ENCODE measurements at places on chromosomes 1 and 21.

GRCh38 chr1:236508593-236509027 is 15.2 kb upstream of the LGALS8 start:
- H3K4me3 ChIP-seq = no peak overlapping the region
- H3K27me3 ChIP-seq = no peaks in the 10 kb centered on the region
- H3K4me1 ChIP-seq = peaks cover 3% of the 10 kb centered on the region
- no peaks in the 10 kb centered on the region for H3K36me3 ChIP-seq
- no peak for DNase-seq

DNA sequence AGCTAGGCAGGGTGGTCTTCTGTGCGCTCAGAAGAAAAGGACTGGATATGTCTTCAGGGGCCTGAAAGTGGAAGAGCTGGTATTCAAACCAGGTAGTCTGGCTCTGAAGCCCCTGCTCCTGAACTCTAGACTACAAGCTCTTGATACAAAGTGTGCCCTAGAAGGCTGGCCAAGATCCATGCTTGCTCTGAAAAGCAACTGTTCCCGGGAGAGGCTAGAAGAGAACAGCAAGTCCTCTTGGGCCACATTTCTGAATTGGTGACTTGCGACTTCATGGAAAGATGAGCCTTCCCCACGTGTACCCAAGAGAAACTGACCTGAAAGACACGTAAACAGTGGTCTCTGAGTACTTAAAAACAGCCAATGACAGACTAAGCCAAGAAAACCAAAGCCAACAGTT is 123.3 kb upstream of the GRIK3 start:
- no peak overlapping the region for H3K27ac ChIP-seq
- H3K4me3 ChIP-seq = no peak overlapping the region
- no peaks in the 10 kb centered on the region for H3K36me3 ChIP-seq
- no peaks in the 10 kb centered on the region for H3K27me3 ChIP-seq
- DNase-seq = no peak

DNA sequence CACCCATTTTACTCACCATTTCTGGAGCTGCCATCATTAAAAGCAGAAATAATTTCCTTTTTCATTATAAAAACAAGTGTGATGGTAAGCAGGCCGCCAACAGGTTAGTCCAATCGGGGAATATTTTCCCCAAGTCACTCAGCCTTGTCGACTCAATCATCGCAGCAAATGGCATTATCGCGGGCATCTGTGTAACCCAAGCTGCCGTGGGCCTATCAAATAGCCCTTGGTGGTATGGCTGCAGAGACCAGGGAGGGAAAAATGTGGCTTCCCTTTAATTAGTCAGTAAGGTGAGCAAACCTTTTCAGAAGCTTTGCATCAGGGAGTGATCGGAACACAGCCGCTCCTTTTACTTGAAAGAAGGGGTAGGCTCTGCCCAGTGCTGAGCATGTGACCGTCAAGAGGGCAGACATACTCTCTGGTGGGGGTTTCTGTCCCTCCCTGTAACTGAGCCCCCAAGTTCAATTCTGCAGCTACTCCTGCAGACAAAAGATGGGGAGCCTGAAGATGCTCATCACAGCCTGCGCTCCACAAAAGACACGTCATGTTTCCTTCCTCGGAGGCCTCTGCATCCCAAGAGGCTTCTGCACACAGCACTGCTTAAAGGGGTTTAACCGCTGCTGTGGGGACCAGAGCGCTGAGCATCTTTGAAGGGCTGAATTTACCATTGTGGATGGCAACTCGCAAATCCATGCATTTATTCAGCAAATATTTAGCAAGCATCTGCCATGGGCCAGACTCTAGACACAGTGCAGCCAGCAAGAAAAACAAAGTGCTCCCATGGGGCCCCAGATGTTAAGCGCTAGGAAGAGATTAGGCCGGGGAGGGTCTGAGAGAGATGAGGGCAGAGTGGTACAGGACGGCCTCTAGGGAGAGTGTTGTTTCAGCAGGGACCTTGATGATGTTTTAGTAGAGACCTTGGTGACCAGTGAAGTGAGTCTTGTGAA is 1.2 kb upstream of the TMPRSS3 start:
- no peak overlapping the region for H3K4me3 ChIP-seq
- H3K4me1 ChIP-seq = peaks cover 8% of the 10 kb centered on the region
- no peak overlapping the region for H3K27ac ChIP-seq
- DNase-seq = no peak

DNA sequence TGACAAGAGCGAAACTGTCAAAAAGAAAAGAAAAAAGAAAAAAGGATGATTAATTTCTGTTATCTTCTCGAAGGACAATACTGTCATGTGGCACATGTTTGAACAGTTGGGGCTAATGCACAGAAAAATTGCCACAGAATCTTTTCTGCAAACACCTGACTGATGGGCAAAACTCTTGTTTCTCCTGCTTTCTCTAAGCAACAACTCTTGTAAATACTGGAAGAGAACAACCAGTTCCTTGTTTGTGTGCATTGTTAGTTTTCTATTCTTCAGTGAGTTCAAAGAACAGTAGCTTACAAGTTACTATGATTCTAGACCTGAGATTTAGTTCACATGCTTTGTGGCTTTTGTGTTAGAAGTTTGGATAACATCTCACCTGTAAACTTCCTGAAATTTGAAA is 60.7 kb downstream of the CDC14A start:
- H3K4me3 ChIP-seq = no peak overlapping the region
- no peak for DNase-seq
- H3K4me1 ChIP-seq = no peaks in the 10 kb centered on the region
- H3K27me3 ChIP-seq = no peaks in the 10 kb centered on the region
